ENCODE measurements at places on chromosomes 3 and 15.

DNA sequence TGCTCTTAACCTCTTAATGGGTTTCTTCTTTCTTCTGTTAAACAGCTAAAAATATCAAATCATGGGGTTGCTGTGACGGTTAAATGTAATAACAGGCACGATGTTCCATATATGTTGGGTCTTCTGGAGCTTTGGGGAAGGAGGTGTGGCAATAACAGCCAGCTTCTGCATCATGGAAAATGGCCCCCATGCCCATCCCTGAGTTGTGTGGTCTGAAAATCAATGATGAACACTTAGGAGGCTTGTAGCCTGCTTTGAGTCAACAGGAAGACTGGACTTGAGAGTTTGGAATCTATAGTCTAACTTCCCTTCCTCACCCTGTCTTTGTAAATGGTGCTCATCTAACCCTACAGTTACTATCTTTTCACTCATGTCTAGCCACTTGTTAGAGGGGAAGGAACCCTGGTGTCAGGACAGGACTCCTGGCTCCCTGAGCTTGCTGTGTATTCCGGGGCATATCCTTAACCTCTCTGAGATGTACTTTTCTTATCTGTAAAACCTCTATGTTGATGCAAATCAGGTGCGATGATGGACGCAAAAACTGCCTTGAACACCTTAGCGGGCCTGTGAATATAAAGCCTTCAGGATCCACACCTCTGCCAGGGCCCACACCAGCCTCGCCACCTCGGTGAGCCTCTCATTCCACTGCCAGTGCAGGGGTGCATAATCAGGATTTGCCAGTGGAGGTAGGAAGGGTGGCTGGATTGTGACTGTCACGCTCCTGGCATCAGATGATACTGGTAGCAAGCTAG, 27.5 kb downstream of the SMAD3 start:
- no peak for DNase-seq

DNA sequence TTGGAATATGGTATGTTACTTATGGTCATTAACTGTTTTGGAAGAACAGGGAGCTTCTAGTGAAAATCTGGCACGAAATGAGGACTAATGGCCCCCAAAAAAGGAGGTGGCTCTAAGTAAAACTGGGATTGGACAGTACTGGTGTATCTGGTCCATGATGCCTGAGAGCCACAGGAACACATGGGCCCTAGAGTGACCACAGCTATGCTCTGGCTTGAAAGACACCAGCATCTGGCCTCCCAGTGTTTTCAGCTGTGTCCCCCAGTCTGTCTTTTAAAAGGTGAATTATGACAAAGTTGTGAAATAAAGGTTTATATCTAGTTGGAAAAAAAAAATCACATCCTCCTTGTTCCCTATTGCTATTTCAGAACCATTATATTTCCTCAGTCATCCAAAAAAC, 64.5 kb downstream of the GSK3B start:
- DNase-seq, result no peak

DNA sequence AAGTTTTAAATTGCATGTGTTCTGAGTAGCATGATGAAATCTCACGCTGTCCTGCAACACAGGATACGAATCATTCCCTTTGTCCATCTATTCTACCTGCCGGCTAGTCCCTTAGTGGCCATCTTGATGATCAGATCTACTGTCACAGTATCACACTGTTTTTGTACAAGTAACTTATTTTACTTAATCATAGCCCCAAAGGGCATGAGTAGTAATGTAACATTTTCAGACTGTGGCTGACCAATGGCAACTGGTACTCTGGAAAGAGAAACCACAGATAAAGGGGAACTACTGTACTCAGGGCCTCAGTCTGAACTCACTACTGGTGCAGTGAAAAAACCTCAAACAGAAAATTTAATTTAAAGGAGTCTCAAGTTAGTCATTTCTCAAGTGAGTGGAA, 127.3 kb upstream of the MRPL3 start:
- DNase-seq, result peak; percentile 20

GRCh38 chr3:130243808-130244207, 101.7 kb upstream of the COL6A5 start:
- no peak for DNase-seq

- no peak for DNase-seq
These were observed 38.9 kb downstream of the RYK start for GRCh38 chr3:134211797-134212196.

- DNase-seq, result no peak
These were observed 2.0 kb downstream of the ARPP21 start for GRCh38 chr3:35641331-35641730.

- no peak for DNase-seq
These were observed 34.6 kb downstream of the RLBP1 start for GRCh38 chr15:89186803-89187202.

GRCh38 chr15:66846031-66846430, 144.0 kb downstream of the SMAD6 start:
- no peak for DNase-seq

- DNase-seq, result no peak
These were observed 224.4 kb downstream of the ZMAT3 start for GRCh38 chr3:178847190-178847589.

DNA sequence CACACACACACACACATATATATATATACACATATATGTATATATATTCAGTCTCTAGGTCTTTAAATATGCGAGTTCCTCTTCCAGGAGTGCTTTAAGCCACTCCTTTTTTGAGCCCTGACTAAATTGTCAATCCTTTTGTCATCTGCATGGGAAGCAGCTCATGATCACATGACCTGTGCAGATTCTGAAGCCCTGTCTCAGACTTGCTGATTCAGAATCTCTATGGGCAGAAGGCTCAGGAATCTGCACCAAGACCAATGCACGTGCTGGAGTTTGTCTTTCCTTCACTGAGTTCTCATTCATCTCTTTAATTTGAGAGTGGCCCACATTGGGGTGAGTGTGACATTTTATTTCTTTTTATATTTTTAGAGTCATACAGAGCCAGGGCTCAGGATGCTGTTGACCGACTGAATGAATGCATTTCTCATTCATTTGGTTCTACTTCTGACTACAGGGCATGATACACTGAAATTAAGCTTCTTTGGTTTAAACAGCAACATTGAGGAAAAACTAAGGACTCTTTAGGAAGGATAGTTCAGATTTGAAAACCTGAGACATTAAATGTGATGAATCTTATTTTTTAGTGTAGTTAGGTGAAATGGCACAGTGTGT, 307.5 kb downstream of the EDEM1 start:
- peak; percentile 40 for DNase-seq

GRCh38 chr3:118504906-118505305, 529.7 kb downstream of the IGSF11 start:
- DNase-seq, result no peak

DNA sequence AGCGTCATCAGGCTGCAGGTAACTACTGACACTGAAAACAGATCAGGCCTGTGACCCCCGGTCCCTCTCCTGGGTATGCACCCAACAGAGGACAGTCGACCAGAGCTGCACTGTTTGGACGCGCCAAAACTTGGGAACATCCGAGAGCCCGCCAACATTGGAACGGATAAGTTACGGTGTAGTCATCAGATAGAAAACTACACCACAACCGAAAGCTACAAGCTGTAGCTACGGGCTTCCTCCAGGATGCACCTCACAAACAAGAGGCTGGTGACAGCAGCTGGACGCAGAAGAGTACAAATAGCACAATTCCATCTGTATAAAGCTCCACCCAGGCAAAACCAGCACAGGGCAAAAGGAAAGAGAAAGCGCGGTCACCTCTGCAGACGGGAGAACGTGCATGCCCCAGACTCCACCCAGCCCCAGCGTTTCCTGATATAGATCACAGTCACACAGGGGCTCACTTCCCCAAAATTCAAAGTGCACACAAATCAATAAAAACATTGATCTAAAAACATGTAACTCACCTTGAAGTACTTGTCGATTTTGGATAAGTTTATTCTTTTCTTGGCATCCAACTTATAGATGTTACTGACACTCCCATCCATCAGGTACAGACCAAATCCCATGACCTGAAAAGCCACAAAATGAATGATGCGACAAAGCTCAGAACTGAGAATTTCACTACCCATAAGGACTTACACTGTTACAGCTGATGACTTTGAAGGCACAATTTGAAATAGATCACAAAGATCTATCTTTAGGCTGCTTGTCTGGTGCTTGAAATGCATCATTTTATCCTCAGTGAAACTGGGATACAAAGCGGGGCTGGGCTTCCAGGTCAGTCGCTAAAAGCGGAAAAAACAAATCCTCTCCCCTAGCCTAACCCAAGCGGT, 43.3 kb downstream of the CYFIP1 start:
- no peak for DNase-seq

DNA sequence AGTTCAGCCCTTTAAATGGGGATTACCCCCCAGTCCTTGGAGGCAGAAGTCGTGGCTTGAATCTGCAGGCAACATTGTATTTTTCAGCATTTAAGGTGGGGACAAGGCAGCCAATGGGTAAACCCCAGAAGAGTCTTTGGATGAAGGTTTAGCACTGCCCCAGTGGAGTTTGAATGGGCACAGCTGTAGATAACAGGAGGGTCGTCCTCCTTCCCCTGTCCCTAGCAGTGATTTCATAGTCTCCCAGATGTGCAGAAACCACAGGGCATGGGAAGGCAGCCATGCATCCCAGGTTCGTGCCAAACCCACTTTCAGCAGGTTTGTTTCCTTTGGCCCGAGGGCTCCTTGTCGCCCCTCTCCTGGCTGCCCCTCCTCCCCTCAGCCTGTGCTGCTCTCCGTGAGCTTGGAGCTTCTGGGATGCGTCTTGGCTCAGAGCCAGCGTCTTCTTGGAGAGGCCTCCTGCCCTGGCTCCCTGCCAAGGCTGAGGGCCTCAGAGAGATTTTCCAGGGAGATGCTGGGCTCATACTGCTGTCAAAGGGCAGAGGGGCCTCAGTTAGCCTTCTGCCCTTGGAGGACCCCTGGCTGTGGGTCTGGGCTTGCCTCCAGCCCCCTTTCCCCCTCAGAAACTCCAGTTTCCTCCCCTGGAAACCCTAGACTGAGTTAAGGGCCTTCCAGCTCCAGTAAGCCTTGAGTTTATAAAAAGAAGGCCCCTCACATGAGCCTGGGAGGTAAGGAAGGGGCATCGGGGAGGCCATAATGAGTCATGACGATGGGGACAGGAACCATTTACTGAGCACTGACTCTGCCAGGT, 48.9 kb upstream of the POLG start:
- no peak for DNase-seq

DNA sequence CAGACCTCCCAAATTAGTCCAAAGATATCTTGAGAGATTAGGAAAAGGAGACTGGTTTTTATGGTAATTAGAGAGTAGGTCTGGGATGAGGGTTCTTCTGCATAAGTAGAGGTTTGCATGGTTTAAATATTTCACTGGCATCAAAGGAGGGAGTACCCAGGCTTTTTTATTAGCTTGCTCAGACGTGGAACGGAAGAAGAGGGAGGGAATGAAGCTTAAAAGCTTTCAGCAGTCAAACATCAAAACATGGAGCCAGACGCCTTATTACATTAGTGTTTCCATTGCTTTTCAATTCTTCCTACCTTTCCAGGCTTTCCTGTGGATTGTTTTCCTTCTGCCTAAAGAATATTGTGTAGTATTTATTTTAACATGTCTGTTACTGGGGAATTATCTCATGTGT, 342.1 kb upstream of the SOX2 start:
- DNase-seq, result no peak

DNA sequence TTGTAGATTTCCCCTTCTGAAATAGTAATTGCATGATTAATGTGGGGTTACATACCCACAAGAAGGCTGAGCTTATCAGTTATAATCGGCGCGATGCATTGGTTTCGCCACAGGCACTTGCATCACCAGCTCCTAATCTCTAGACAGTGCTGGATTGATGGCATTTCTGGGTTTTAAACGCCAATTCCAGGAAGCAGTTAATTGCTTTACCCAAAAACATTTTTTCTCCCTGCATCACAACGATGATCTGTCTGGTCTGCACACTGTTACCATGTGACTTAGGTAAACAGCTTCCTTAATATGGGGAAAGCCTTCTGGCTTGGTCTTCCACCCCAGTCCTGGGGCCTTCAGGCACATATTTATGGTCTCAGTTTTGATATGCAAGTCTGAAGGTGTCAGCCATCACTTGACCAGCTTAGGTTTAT, 70.0 kb upstream of the HEG1 start:
- no peak for DNase-seq

- no peak for DNase-seq
These were observed 210.5 kb downstream of the FOXP1 start for GRCh38 chr3:71372911-71373637.

GRCh38 chr3:45480871-45481270, 92.5 kb downstream of the LARS2 start:
- no peak for DNase-seq
